ENCODE measurements at places on chromosomes 4 and X. TPM values are rescaled to one million over a fixed set of nuclear protein-coding genes. Genes with fewer than 3 reads are reported as not detected.

DNA sequence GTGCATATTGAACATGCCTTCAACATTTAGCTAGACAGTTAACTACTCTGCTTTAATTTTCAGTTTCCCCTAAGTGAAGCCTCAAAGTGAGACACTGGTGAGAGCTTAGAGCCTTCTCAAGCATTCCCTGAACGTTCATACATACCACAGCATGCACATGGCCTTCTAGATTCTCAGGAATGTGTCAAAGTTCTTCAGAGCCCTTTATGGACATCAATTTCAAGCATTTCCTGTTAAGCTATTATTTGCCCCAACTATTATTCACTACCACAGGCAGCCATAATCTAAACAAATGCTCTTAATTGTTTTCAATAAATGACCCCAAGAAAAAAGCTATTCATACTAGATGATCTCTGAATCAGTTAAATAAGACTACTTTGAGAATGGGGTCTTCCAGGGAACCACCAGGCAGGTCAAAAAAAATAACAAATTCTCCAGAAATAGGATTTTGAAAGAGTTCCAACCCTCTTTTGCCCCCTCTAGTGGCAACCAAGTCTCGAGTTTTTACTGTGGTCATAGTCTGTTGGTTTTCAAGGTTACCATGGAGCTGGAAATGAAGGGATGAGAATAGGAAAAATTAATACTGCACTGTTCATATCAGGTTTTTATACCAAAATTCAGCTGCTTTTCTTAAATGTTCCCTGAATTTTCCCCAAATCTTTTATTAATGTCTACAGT is 235.4 kb downstream of the RAB28 start:
- DNase-seq, result no peak

GRCh38 chrX:69541956-69542355 is 37.8 kb downstream of the NALF2 start:
- DNase-seq, result no peak

DNA sequence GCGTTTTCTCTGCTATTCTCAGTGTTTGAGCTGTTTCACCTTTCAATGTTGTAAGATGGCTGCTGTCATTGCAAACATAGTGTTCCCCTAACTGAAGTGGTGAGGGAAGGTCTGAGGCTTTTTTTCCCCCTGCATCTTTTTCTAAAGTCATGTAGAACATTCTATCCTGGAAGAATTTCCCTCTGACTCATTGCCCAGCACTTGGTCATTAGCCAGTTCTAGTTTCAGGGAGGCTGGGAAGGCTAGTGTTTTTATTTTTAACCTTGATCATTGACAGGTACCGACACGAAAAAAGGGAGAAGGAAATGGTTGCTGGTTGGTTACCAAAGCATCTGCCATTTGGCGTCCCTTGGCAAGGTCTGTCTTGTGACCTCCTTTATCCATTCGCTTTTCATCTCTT is 6.6 kb downstream of the LANCL3 start:
- DNase-seq, result no peak

DNA sequence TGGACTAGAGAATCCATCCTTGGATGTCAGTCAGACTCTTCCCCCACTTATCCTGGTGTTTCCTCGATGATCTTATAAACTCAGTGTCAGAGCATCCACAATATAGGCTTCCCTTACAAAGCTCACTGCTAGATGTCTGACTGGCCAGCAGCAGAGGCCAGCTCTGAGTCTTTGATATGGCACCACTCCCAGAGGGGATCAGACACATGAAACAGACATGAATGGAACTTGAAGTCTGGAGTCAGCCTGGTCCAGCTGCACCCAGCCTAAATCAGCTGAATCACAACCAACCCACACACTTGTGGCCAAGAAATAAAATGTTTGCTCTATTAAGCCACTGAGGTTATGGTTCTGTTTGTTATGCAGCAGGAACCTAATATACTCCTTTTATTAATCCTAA is 129.6 kb upstream of the MED14 start:
- DNase-seq, result no peak

- DNase-seq, result no peak
Measured at GRCh38 chr4:140837736-140838135, 81.6 kb upstream of the TBC1D9 start.

- DNase-seq, result no peak
Measured at GRCh38 chr4:105357258-105357980, 116.4 kb downstream of the PPA2 start.

- DNase-seq, result no peak
Measured at GRCh38 chrX:40016749-40017148, 81.0 kb downstream of the BCOR start.

GRCh38 chrX:136115904-136116297 is 31.4 kb upstream of the FHL1 start:
- no peak for DNase-seq

- no peak for DNase-seq
Measured at GRCh38 chr4:40848940-40849339, 99.2 kb downstream of the NSUN7 start.

DNA sequence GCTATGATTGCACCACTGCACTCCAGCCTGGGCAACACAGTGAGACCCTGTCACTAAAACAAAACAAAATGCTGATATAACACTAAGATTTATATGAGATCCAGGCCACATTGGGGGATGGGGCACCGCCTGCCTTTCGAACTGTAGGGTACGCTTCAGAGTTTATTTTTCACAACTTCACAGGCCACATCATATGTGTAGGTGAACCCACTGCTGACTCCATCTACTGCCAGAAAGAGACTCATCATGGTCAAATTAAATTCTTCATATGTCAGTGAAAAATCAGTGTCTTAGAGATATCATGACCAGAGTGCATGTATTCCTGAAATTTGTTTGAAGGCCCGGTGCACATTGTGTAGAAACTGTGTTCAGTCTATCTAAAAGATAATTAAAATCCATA is 121.8 kb downstream of the GPR143 start:
- DNase-seq, result no peak

GRCh38 chrX:124902953-124903352 is 416.7 kb upstream of the TEX13C start:
- DNase-seq, result no peak

GRCh38 chr4:14952352-14952751 is 49.9 kb upstream of the CPEB2 start:
- DNase-seq, result no peak

DNA sequence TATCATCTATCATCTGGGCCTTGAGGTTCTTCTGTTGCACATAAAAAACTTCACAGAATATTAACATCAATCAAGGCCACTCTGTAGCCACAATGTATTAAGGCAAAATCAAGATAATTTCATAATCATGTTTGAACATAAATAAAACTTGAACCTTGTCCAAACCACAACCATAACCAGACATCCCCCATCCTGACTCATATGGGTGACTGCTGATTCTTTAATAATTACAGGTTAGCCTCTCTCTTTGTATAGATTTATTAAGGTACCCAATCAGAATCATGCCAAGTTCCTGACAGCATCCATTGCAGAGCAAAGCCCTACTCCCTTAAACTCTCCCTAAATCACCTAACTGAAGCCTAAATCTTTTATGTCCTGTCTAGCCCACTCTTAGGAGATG is 16.7 kb upstream of the AREG start:
- DNase-seq, result no peak

DNA sequence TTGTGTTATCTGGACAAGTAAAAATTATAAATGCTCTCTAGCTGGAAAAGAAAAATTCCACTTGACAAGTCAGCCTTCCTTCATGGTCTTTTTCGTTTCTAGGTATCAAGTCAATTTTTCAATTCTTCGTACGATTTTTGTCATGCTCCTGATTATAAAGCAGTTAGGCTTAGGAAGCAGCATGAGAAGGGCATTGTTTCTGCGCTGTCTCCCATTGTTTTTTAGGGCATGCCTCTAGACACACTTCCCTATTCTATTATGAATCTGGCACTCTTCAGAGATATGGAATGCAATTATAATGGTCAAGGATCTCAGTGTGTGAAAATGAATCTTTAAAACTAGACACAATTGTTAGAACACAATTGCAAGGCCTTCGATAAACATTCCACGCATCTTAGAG is 164.1 kb upstream of the FAT1 start:
- DNase-seq, result no peak

DNA sequence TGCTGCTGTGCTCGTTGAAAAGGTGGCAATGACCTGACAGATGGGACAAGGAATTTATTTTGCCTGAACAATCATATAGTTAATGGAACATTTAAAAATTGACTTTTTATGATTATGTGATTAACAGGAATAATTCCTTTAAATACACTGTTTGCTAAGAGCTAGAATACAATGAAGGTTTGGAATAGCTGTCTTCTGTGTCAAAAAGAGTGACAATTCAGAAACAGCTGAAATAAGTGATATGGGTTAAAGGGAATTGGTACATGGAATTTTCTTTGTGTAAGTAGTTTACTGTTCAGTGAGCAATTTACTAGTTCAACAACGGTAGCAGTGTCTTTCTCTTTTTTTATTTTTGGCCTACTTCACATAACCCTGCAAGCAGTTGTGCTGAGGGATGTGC is 1083.5 kb upstream of the GRID2 start:
- DNase-seq, result no peak

BANK1 gene
- total RNA-seq, result not detected

DCAF16 gene
- 43.5 TPM for total RNA-seq

ZFP42 gene
- total RNA-seq, result not detected

ALB gene
- total RNA-seq, result not detected

ALAS2 gene
- not detected for total RNA-seq

IGFBP7 gene
- total RNA-seq, result 0.32 TPM

NAT8L gene
- total RNA-seq, result not detected

TMEM150C gene
- not detected for total RNA-seq

TMSB15A gene
- total RNA-seq, result 2.4 TPM
